NB4 (cell line): ENCODE measurements at places on chromosomes 6 and 20.

DNA sequence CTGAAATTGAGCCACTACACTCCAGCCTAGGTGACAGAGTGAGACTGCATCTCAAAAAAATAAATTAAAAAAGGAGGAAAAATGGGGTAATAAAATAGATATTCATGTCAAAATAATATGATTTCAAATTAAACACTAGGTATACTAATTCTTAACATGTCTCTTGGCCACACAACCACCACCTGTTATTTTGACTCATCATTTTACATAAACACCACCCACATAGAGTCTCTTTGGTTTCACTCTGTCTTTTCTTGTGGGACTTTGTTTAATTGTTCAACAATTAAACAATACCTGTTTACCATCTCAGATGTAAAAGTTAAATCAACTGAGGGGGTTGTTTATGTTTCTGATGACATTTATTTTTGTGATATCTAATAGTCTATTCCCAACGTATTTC, 476.8 kb upstream of the ADGRB3 start:
- no peak for DNase-seq

GRCh38 chr6:28807682-28808280, 116.0 kb downstream of the TRIM27 start:
- DNase-seq, result peak; percentile 77

DNA sequence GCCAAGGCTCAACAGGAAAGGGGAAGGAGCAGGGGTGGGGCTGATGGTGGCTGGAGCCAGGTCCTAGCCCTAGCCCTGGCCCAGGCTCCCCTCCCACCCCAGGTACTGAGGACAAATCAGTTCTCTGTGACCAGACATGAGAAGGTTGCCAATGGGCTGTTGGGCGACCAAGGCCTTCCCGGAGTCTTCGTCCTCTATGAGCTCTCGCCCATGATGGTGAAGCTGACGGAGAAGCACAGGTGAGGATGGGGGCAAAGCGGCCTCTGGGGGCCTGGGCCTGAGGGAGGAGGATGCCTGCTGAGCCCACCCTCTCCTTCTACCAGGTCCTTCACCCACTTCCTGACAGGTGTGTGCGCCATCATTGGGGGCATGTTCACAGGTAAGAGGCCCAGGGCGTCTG, 15.0 kb downstream of the ERGIC3 start:
- no peak for DNase-seq

DNA sequence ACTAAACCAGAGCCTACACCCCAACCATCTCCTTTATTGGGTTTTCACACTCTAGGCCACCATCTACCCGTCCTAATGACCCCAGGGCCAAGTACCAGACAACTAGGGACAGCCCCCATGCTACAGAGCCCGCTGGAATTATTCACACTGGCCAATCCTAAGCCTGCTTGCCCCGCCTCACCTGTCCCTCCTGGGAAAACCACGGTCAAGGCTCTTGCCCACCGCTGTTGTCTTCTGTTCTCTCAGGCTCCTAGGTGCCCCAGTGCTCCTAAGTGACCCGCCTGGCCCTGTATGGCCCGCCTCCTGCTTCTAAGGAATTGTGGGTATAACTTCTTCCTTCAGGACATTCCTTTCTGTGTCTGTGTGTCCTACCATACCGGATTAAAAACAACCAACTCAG, 453.4 kb downstream of the CD83 start:
- no peak for DNase-seq

DNA sequence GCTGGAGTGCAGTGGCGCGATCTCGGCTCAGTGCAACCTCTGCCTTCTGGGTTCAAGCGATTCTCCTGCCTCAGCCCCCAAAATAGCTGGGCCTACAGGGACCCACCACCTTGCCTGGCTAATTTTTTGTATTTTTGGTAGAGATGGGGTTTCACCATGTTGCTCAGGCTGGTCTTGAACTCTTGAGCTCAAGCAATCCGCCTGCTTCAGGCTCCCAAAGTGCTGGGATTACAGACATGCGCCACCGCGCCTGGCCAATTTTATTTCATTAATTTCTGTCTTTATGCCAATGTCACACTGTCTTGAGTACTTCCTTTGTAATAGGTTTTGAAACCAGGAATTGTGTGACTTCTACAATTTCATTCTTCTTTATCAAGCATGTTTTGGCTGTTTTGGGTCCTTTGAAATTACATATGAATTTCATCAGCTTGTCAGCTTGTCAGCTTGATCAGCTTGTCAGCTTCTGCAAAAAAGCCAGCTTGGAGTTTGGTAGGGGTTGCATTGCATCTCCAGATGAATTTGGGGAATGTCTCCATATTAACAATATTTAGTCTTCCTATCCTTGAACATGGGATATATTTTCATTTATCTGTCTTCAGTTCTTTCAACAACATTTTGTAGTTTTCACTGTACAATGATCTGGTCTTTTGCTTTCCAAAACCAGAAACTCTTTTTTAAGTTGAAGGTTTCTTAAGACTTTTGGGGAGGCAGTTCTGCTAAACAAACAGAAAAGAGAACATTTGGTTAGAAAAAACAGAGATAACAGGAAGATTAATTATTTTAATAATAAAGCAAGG, 20.8 kb downstream of the ZFAND3 start:
- DNase-seq, result no peak

- peak; percentile 43 for DNase-seq
Measured at GRCh38 chr6:125835221-125835744, 44.5 kb downstream of the NCOA7 start.

DNA sequence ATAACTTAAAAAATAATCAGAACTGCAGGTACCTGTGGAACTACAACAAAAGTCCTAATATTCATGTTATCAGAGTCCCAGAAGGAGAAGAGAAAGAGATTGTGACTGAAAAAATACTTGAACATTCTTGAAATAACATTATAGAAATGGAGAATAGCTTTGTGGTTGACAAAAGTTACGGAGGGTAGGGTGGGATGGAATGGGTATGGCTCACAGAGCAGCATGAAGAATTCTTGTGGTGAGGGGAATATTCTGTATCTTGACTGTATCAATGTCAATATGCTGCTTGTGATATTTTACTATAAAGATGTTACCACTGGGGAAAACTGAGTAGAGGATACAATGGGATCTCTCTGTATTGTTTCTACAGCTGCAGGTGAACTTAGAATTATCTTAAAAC, 122.5 kb downstream of the DST start:
- DNase-seq, result no peak

DNA sequence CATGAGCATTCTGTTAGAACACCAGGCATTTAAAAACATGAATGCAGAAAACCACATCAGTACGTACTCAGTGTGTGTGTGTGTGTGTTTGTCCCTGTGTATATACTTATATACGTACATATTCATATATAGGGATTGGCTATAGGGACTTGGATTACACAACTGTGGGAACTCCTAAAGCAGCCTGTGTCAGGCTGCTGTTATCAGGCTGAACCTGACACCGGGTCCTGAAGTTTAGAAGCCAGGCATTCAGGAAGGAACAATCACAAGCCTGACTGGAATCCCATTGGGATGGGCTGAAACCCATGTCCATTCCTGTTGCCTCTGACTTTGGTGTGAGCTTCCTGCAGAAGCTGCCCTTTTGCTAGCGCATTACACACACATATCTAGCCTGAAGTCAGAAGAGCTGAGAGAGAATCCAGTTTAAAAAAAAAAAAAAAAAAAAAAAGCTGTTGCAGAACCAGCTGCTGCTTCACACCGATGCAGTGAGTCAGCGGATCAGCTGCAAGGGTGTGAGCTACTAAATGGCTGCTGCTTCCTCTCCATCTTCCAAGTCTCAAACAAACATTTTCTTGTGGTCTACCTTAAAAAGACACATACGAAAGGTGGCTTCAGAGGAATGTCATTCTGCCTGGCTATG, 348.1 kb downstream of the THBS2 start:
- DNase-seq, result no peak

GRCh38 chr6:140059947-140060346, 685.5 kb upstream of the CITED2 start:
- no peak for DNase-seq

DNA sequence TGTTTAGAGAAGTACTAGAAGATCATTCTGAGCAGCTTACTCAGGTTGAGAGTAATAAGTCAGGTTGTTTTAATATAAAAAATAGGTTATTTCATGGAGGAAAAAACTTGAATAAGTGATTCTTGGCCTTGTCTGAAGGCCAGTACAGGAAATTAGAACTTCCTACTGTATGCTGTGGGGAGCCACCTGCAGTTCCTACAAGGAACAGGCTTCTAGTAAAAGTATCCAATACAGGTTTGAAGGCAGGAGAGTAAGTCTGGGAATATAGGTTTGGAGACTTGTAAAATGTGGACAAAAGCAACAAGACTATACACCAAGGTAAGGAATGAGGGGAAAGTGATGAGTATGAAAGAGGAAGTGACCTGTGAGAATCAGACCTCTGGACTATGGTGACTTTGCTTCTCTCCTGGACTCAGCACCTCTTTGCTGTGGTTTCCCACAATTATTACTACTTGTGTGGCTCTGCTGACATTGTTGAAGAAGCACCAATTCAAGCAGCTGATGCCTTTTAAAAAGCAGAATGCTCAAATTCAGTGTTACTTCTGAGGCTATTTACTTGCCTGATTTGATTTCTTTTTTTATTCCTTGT, 278.6 kb downstream of the TBC1D7 start:
- no peak for DNase-seq
